ENCODE measurements at places on chromosomes 4 and X.

DNA sequence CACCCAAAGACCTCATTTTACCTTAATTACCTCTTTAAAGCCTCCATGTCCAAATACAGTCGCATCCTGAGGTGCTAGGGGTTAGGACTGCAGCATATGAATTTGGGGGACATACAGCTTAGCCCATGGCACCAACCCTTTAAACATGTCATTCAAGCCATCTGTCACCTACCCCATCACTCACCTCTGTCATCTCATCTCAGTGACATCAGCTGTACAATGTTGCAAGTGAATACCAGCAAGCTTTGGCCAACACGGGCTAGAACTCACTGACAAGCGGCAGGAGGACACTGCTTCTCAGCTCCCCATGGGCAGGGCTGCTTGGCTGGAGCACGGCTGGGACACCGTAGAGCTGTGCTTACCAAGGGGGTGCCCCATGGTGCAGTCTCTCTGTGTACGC is 107.5 kb downstream of the STK32B start:
- DNase-seq: no peak

DNA sequence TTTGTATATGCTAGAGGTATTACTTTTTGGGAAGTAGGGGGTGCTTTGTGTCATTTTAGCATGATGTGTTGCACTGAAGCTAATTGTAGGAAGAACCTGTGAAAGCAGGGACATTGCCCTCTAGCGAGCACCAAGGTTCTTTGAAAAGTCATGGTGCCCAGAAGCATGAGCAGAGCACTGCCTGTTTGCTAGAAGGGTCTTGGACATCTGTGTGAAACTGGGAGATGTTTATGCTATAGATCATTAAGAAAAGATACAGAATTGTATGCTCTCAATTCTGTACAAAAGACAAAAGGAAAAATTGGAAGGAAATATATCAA is 14.7 kb downstream of the GRPR start:
- DNase-seq: no peak

GRCh38 chrX:149846789-149847188 is 34.2 kb upstream of the MAGEA8 start:
- no peak for DNase-seq

DNA sequence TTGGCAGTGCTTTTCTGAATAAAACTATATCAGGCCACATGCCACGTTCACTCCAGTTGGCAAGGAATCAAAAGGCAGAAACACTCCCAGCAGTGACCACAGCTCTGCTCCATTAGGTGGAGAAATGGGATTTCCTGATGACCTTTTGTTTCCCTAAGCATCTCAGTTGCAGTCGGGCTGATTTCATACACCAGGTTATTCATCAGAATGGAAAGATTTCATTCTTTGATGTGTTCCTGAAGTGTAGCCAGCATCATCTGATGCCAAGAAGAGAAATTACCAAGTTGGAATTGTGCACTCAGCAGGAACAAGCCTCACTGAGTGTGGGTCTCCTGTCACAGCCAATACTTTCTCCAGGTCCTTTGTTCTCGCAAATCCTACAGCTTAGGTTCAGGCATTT is 193.7 kb downstream of the SPATA18 start:
- no peak for DNase-seq

DNA sequence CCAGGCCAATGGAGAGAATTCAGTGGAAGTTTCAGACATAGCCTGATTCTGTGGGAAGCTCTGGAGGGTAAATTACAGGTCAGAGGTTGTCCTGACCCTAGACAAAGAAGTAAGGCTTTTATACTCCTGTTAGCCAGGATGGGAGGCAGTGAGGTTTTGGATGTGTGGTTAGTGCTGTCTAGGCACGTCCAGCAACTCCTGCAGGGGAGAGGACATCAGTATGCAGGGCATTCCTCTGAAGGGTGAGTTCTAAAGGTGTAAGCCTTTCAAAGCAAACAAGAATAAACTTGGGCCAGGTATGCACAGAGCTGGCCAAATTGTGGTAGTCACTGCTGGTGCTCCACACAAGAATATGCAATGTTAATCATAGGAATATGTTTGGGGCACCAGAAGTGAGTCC is 562.5 kb downstream of the CCSER1 start:
- no peak for DNase-seq

- no peak for DNase-seq
Observed at GRCh38 chrX:127943571-127943970, 108.6 kb downstream of the ACTRT1 start.

GRCh38 chr4:55865228-55865806 is 11.9 kb downstream of the EXOC1 start:
- peak; percentile 61 for DNase-seq

- no peak for DNase-seq
Observed at GRCh38 chr4:172357006-172357540, 543.9 kb downstream of the GALNTL6 start.

DNA sequence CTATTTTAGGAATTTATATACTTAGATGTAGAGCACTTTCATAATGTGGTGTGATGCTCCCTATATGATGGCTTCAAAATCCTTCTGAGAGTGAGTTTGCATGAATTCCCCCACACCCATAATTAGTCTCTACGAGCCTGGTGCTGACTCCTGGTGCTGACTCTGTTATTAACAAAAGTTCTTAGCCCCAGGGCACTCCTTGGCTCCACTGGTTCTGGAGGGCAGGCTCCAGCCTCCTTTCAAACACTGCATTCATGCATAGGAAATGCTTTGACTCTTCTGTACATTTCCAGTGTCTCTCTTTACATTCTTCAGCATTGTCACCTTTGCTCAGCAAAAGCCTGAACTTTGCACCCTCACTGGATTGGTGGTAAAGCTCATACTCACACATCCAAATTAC is 64.0 kb downstream of the LNX1 start:
- no peak for DNase-seq

GRCh38 chr4:21507439-21507838 is 441.1 kb downstream of the KCNIP4 start:
- DNase-seq: peak; percentile 2

All from EL (cell line).